NCI-H187 treated with DMSO at 0.1 percent for 48 hours (cell line): ENCODE measurements at places on chromosomes 7 and 10.

GRCh38 chr7:146878901-146879300, 762.3 kb downstream of the CNTNAP2 start:
- DNase-seq: no peak

DNA sequence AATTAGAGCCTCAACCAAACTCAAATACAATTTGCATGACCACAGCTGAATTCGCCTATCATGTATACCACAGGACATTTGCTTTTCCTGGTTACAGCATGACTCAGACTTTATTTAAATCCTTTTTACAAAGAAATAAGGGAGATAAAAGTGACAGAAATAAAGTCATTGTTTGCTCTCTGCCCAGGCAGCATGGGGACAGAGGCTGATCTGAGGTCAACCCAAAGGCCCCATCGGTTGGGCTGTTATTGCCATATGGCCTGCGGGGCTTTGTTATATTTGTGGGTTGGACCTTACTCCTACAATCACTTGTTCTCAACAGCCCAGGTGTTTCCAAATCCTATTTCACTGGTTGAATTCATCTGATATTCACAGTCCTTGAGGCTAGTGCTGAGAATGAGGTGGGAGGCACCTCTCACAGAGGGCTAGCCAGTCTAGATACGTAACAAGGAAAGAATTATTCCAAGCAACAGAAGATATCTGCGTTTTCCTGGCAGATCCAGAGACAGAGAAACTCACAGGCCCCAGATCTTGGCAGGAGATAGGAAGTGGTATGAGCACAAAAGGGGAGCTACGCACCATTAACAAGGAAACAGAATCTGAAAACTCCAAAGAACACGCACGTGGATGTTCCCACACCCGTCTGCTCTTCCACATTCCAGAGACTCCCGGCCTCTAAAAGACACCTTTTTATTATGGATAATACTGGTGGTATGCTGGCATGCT, 117.3 kb downstream of the HIPK2 start:
- no peak for DNase-seq

DNA sequence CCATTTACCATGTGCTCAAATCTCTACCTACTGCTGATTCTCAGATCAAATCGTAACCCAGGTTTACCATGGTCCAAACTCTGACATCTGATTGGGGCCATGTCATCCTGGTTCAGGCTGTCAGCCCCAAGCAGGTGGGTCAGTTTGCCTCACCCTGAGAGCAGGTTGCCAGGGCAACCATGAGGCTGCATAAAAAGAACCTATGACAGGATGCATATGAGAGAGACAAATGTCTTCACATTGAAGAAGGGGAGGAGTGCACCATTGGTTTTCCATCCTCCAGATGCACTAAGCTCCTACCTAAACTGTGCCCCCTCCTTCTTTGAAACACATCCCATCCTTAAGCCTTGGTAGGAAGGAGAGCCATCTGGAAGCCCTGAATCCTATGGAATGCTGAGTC, 10.2 kb downstream of the PRSS1 start:
- peak; percentile 35 for DNase-seq

DNA sequence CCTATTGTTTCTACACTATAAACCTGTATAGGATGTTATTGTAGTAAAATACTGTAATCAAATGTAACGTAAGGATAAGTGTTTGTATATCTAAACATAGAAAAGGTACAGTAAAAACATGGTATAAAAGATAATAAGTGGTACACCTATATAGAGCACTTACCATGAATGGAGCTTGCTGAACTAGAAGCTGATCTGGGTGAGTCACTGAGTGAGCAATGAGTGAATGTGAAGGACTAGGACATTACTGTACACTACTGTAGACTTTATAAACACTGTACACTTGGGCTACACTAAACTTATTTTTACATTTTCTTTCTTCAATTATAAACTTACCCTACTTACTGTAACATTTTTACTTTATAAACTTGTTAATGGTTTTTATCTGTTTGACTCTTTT, 732.9 kb upstream of the LRRN3 start:
- DNase-seq: no peak

DNA sequence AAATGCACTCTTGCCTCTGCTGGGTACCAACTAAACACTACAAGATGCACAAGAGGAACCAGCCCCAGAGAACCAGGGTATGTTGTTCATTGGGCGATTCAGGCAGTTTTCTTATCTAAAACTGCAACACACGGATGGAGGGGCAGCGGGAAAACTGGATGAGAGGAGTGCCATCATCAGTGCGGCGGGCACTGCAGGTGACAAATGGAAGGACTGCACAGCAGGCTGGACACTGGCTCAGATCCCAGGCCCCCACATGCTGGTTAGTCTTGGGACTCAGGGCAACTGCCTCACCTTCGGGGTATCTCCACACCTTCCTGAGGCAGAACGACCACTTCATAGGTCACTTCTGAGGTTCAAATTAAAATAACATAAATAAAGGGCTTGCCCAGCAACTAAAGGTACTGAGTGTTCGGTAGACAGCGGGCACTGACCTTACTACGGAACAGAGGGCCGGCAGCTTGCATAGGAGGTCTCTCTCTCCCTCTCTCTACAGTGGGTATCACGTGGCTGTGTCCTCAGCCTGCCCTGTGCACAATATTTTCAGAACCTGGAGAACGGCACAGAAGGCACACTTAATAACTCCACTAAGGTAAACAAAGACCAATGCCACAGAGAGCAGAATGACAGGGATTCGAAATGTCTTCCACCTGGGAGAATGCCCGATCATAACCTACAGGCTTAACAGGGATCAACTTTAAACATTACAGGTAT, 72.1 kb downstream of the GRB10 start:
- no peak for DNase-seq

- DNase-seq: no peak
These were observed 3.1 kb downstream of the INA start for GRCh38 chr10:103280031-103280430.

DNA sequence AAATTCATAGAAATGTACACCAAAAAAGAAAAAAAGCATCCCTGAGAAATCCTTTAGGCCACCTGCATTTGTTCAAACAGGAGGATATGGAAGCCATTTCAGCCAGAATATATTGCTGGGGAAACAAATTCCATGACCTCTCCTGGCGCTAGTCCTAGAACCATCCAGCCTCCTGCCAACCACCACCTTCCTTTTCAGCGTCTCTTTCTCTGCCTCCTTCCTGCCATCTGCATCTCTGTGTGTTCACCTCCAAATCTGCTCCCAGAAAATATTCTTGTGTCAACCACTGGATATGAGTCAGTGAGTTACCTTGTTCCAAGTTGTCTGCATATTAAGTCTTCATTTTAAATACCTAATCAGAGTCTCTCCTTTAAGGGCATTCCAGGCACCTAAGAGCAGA, 50.6 kb upstream of the NPY start:
- DNase-seq: no peak
